ENCODE measurements at places on chromosomes 3 and 15.

- no peak for DNase-seq
These were observed 921 bp downstream of the MGLL start for GRCh38 chr3:127821394-127821793.

DNA sequence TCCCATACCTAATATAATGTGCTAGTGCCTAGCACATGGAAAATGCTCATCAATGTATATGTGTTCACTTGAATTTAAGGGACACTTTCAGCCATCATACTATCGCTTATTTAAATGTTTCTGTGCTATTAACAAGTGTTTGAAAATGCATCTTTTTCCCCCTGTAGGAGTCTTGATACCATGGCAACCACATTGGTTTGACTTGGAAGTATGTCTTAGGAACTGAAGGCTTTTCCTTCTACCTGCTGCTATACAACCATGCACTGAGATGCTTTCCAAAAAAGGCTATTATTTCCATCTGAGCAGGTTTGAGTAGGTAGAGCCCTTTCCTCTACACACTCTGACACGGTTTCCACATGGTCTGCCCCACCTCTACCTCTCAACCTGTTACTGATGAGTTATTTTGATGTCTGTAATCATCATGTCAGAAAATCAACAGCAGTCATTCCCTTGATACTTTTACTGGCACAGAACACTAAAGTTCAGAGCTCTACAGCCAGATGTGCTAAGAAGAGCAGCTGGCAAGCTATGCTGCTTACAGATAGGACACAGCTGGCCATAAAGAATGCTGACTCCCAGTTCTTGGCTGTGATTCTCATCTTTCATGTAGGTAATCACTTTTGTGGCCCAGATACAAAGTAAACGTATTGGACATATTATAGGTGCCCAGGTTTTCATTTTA, 59.3 kb downstream of the RYR3 start:
- no peak for DNase-seq

GRCh38 chr15:85525755-85526154, 145.4 kb downstream of the AKAP13 start:
- DNase-seq = no peak

DNA sequence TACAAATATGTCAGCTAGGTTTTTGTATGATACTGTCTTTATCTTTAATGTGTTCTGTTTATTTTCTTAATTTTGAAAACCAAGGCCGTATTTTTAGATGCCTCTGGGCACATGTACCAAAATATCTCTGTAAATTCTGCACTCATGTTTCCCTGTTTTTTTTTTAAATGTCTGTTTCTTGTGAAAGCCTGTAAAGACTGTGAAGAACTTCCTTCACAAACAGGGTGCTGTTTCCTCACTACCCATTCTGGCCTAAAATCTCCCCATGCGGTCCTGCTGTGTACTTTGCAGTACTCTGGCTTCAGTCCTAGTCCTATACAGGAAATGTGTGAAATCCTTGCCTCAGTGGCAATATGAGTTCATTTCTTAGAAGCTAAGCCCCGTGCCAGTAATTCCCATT, 133.4 kb upstream of the ZBTB20 start:
- no peak for DNase-seq

DNA sequence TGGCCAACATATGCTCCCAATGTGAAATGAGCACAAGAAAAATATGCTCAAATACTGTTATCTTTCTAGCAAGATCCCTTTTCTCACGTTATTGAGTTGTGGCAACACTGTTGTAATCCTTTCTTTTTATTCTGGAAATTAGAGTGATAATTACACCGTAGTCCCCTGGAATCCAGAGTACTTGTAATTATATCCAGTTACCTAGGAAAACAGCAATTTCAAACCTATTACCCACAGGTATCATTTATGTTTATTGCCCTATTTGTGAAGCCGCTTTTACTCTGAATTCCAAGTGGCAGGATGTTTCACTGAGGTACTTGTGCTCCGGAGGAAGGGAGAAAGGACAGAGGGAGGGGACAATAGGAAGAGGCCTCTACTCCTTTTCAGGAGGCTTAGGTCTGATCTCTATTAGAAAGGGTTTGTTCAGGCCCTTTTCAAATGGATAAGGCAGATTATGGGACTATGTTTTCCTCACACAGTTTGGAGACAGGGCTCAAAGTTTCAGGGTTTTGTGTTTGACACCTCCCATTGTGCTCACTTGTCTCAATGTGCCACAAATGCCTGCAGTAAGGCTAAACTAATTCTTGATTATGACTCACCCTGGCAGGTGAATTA, 646.6 kb downstream of the TUSC7 start:
- DNase-seq = no peak

GRCh38 chr3:4623421-4623999, 130.4 kb downstream of the ITPR1 start:
- DNase-seq = no peak

Measured in OCI-M1 (cell line).